Mesendoderm (in vitro differentiated cells): ENCODE measurements at places on chromosomes 11 and 22.

DNA sequence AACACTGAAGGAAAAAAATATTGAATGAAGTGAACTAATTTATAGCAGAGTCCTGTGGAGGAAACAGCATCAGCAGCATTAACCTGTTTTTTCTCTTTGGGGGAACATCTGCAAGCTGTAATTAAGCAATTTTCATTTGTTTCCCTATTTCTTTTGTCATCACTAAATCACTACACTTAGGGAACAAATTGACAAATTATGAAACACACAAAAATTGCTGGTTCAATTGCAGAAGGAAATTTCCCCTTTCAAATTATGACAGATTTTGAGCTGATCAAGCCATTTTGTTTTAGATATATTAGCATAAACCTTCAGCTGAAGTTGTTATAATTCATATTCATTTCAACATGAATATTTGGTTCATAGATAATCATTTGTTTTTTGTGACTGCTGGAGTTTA, 22.2 kb upstream of the RAG2 start:
- DNase-seq = no peak

- DNase-seq = peak; percentile 49
Observed at GRCh38 chr11:94504689-94505293, 7.5 kb upstream of the C11orf97 start.

GRCh38 chr22:45917146-45917545, 59.8 kb downstream of the WNT7B start:
- DNase-seq = no peak

- no peak for DNase-seq
Observed at GRCh38 chr22:29464581-29464980, 15.4 kb upstream of the NEFH start.

- DNase-seq = peak; percentile 22
Observed at GRCh38 chr11:119874660-119875238, 145.7 kb upstream of the NECTIN1 start.

- peak; percentile 79 for DNase-seq
Observed at GRCh38 chr11:6505577-6506240, 8.6 kb downstream of the DNHD1 start.

GRCh38 chr11:69101115-69101791, 52.5 kb downstream of the TPCN2 start:
- peak; percentile 72 for DNase-seq

- no peak for DNase-seq
Observed at GRCh38 chr22:26897384-26897783, 240.0 kb downstream of the MIAT start.

DNA sequence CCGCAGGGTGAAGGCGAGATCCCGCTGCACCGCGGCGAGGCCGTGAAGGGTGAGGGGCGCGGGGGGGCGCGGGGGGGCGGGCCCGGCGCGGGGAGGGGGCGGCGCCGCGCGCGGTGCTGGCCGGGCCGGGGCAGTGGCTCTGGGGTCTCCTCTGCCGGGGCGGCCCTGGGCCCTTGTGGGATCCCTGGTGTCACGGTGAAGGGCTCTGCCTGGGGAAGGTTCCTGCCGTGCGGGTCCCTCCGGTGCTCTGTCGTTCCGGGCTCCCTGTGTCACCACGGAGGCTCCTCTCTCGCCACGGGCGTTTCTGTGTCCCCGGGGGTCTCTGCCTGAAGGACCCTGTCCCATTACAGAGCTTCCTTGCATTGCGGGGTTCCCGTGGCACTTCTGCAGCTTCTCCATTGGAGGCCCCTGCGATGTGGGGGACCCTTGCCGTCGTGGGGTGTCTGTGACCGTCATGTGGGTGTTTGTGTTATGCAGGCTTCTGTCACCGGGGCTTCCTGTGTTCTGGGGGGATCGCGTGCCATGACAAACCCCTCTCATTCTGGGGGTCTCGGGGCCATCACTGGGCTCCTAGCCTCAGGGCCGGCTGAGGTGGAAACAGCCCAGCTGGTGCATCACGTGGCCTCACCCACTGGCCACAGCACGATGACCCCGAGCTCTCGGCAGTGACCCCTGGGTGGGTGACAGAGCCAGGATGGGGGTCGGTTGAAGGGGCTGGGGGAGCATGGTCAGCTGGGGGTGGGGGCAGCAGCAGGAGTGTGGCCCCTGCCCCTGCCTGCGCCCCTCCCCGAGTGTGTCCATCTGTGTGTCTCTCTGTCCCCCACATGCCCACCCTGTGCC, 25.3 kb downstream of the SHANK3 start:
- DNase-seq = no peak

- no peak for DNase-seq
Observed at GRCh38 chr11:64150481-64151239, 15.3 kb downstream of the MACROD1 start.

DNA sequence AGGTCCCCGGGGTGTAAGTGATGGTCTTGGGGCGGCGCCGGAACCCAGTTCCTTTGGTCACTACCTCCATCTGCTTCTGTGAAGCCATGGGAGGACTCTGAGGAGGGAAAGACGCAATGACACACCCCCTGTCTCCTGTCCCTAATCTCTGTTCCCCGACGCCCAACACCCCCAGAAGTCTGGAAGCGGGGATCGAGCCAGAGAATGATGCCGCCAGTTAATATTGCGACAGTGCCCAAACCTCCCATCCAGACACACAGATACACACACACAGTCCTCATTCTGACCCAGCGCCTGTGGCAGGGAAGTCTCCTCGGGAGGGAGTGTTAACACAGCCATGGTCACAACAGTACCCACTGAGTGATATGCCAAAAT, 352 bp downstream of the C22orf23 start:
- no peak for DNase-seq

GRCh38 chr22:41563051-41563711, 2.4 kb downstream of the CSDC2 start:
- peak; percentile 84 for DNase-seq

DNA sequence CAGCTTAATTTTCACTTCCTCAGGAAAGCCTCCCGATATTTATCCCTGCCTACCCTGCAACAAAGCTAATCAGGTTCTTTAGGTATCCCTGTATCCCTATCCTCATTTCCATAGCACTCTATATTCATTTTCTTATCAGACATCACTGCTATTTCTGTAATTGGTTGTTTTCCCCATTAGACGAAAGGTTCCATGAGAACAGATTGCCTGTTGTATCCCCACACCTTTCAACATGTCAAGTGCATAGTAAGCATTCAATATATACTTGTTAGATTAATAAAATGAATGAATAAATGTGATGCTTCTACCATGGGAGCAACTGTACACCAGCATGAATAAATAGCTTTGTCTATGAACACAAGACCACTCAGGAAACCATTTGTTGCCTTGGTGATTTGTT, 499.8 kb downstream of the DLG2 start:
- no peak for DNase-seq

DNA sequence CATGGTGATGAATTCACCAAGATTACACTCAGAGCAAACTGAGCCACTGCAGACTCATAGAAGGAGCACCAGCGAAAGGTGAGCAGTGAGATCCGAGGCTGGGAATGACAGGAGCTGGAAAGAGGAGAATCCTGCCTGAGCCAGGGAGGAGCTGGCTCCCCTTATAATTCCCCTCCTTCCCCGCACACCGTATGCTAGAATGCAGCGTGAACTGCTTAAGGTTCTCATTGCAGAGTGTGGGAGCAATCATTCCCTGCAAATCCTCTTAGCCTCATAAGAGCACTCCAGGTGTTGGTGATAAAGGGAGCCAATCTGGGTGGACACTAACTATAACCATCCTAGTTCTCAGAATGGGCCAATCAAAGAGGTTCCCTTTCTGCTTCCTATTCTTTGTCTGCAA, 127.6 kb upstream of the TEAD1 start:
- peak; percentile 34 for DNase-seq

DNA sequence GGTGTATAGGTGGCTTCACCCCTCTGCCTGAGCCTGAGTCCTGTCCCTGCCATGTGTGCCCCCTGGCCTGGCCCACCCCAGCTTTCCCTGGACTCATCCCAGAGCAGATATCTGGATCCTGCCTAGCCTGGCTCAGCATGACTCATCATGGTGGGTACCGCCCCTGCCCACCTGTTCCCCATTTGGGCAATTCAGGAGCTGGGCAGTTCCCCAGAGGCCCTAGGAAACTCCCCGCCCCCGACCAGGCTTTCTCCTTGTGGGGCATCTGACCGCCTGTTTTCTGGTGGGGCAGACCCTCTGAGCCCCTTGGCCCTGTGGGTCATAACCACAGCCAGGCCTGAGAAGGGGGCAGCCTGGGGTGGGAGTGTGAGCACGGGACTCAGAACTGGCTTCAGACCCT, 4.4 kb downstream of the TSPO start:
- DNase-seq = no peak

DNA sequence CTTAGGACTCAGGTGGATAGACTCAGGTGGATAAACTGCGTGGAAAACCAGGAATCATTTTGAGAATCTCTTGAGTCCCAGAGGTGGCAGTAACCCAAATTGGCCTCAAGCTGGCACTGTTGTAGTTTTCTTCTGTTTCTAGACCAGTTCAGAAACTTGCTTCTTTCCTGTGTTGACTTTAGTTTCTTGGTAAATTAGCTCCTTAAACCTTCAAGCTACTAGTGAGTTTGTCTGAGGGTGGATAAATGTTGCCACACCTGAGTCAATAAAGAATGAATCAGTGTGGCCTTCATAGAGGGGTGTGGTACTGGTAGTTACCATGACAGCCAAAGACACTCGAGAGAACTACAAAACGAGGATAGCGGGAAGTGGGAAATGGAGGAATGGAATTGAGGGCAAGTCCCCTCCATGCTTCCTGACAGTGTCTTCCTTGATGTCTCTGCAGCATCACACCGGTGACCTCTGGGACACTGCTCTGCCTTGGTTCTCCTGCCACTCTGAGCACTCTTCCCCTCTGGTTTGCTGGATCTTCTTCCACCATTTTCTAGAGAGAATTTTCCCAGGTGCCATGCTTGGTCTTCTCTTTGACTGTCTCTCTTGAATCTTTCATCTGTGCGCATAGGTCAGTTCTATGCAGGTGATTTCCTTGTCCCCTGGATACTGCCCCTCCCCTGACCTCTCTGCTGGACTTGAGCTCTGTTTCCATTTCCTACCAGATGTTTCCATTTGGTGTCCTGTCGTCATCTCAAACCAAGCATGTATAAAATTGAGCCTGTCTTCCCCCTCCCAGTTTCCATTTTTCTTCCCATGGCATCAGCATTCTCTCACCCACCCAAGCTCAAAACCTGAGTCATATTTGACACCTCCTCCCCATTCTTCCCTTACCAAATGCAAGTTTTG, 7.2 kb downstream of the POLD4 start:
- DNase-seq = peak; percentile 68

GRCh38 chr11:61682093-61682732, 2.0 kb downstream of the DAGLA start:
- no peak for DNase-seq

- no peak for DNase-seq
Observed at GRCh38 chr22:27642104-27642800, 159.3 kb downstream of the MN1 start.

GRCh38 chr11:3632070-3632660, 9.6 kb downstream of the ART5 start:
- DNase-seq = no peak

- DNase-seq = no peak
Observed at GRCh38 chr11:24855951-24856350, 359.1 kb downstream of the LUZP2 start.

DNA sequence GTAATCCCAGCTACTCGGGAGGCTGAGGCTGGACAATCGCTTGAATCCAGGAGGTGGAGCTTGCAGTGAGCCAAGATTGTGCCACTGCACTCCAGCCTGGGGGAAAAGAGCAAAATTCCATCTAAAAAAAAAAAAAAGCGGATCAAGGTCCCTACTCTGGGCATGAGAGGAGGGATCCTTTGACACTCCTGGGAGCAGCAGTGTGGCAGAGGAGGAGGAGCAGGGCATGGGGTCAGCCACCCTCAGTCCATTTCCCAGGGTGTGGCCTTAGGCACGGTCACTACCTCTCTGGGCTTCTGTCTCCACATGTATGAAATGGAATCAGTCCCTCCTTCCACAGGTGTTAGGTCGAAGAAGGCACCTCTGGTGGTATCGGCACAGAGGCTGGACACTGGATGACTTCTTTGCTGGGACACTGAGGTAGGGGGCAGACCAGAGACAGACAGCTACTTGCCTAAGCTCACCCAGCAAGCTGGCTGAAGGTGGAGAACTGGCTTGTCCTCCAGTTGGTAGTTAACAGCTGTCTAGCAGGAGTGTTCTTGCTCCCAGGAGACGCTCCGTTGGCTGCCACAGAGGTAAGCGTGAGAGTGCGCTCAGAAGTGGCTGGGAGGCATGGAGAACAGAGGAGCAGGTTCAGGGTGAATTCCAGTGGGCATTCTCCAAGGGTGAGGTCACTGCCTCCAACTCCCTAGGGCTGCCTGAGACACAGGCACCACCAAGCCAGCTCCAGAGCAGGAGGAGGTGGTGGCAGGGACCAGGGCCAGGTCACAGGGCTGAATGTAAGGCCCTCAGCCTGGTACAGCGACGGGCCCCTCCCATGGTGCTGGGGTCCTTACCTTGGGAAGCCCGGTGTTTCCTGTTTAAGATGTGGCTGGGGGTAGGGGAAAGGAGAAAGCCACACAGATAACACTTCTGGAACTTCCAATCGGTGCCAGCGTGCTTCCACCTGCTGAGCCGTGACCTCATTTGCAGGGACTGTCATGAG, 19.5 kb downstream of the TXN2 start:
- DNase-seq = peak; percentile 99

GRCh38 chr11:10208131-10208575, 85.9 kb downstream of the SBF2 start:
- DNase-seq = peak; percentile 58

DNA sequence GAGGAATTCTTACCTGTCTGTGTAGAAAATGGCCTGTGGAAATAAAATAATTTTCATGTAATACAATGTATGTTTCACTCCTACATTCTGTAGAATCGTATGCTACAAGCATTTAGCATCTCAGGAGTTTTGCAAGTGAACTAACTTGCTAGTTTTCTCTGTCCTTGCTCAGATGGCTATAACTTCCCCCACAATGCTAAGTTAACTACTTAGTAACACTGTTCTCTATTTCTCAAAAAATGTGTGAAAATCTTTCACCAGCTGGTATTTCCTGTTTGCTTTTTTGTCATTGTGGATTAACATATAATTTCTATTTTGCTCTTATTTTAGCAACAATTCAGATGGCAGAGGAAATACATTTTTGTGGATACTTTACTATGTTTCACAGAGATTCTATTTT, 4.4 kb downstream of the OR4S2 start:
- DNase-seq = no peak

GRCh38 chr22:48084041-48084728, 1321.7 kb downstream of the TBC1D22A start:
- peak; percentile 21 for DNase-seq

- DNase-seq = no peak
Observed at GRCh38 chr22:45507798-45508197, 5.1 kb downstream of the FBLN1 start.

GRCh38 chr22:37483050-37483449, 3.1 kb downstream of the MFNG start:
- no peak for DNase-seq

DNA sequence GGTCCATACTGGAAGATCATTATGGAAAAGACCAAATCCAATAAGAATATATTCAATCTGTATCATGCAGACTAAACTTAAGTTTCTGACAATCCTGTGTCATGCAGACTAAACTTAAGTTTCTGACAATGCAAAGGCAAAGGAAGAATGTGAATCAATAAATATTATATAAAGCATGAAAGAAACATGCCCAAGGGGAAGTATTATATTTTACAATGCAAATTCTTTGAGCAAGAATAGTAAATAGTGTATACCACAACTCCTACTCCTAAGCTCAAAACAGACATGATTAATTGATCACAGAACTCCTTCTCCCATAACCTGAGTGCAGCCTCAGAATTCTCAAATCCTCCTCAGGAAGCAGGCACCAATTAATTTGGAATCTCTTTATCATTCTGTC, 71.3 kb upstream of the BDNF start:
- no peak for DNase-seq
